ENCODE measurements at places on chromosomes 2 and 18. TPM values are rescaled to one million over a fixed set of nuclear protein-coding genes. Genes with fewer than 3 reads are reported as not detected.

Gene WDR35
- total RNA-seq = 10.1 TPM

Gene UGT1A6
- total RNA-seq = not detected

Gene LONRF2
- total RNA-seq = not detected

Gene INO80D
- total RNA-seq = 5.2 TPM

Gene FBXO41
- 2.5 TPM for total RNA-seq

Gene VWC2L
- not detected for total RNA-seq

Gene ACTR2
- 132 TPM for total RNA-seq

Gene EMILIN2
- 12.4 TPM for total RNA-seq

Gene POU3F3
- total RNA-seq = 0.39 TPM

Gene IL1RL1
- total RNA-seq = 108 TPM

Gene POTEJ
- not detected for total RNA-seq

Gene ACMSD
- total RNA-seq = not detected
